ENCODE measurements at places on chromosomes 2 and 18.

DNA sequence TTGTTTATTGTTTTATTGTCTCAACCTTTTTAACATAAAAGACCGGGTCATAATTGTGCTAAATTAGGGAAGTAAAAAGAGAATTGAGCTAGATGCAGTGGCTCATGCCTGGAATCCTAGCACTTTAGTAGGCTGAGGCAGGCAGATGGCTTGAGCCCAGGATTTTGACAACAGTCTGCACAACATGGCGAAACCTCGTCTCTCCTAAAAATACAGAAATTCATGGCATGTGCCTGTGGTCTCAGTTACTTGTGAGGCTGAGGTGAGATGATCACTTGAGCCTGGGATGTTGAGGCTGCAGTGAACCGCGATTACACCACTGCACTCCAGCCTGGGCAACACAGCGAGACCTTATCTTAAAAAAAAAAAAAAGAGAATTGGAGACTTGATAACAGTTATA lies 104.2 kb upstream of the TTC27 start:
- DNase-seq: no peak

- DNase-seq: no peak
These were observed 640 bp downstream of the SLC39A6 start for GRCh38 chr18:36128530-36128870.

- no peak for DNase-seq
These were observed 26.9 kb downstream of the LOXHD1 start for GRCh38 chr18:46630160-46630559.

DNA sequence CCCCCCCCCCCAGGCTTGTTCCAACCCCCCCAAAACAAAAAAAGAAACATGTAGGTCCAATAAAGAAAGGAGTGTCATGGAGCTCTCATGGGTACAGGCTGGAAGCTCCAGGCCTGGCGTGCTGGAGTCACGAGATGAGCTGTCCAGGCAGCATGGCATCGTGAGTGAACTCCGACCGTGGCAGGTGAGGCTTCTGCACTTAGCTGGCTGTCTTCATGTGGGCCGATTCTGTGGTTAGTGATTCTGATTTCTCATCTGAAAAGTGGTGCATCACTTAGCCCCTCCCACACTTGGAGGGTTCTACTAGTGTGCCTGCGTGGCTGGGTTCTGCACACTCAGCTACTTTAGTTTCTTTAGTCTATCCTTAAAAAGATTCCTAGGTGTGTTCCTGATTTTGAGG lies 126.4 kb upstream of the MGAT5 start:
- no peak for DNase-seq

GRCh38 chr2:127891811-127892210 lies 6.1 kb upstream of the AMMECR1L start:
- no peak for DNase-seq

DNA sequence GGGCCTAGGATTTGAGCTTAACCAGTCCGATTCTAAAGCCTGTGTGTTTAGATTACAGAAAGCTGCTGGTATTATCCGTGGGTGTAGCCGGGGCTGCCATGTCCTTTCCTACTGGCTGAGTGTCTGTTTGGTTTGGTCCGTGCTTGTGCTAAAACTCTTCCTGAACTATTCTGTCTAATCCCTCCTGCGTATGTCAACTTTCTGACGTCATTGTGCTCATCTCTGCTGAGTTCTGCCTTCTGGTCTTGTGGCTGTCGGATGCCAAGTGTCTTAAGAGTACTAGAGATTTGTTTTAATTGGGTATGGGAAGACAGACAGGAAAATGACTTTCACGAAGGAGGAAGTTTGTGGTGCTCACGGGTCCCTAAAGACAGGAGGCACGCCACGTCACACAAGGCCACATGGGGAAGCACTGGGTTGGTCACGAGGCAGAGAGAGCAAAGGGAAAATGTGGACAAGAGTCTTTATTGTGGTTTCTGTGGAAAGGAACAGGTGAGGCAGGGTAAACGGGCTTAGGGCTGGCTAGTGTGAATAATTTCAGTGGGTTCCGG lies 31.8 kb upstream of the NTSR2 start:
- no peak for DNase-seq

DNA sequence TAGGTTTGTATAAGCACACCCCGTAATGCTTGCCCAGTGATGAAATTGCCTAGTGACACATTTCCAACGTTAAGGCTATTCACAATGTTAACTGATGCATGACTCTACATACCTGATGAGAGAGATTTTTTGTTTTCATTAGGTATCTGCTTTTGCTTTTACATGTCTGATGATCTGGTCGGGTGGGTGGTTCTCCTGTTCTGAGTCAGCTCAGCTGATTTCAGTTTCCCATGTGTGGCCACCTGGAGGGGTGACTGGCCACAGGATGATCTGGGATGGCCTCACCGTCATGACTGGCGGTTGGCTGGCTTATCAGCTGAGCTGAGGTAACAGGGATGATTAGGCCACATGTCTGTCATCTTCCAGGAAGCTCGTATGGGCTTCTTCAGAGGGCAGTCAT lies 33.8 kb upstream of the ACYP2 start:
- DNase-seq: no peak

GRCh38 chr2:6401301-6401700 lies 464.4 kb downstream of the CMPK2 start:
- DNase-seq: no peak

GRCh38 chr2:202514732-202515131 lies 120.0 kb upstream of the FAM117B start:
- no peak for DNase-seq

- DNase-seq: no peak
These were observed 115.1 kb upstream of the COPS8 start for GRCh38 chr2:236970656-236971010.

GRCh38 chr2:215662715-215663114 lies 226.8 kb upstream of the FN1 start:
- no peak for DNase-seq

GRCh38 chr2:107615039-107615438 lies 211.7 kb upstream of the RGPD4 start:
- no peak for DNase-seq

- no peak for DNase-seq
These were observed 5.4 kb downstream of the CWC22 start for GRCh38 chr2:180001726-180002125.

- DNase-seq: no peak
These were observed 19.8 kb downstream of the MAP4K4 start for GRCh38 chr2:101717071-101717845.

GRCh38 chr18:47036298-47036874 lies 965 bp upstream of the ELOA2 start:
- no peak for DNase-seq

DNA sequence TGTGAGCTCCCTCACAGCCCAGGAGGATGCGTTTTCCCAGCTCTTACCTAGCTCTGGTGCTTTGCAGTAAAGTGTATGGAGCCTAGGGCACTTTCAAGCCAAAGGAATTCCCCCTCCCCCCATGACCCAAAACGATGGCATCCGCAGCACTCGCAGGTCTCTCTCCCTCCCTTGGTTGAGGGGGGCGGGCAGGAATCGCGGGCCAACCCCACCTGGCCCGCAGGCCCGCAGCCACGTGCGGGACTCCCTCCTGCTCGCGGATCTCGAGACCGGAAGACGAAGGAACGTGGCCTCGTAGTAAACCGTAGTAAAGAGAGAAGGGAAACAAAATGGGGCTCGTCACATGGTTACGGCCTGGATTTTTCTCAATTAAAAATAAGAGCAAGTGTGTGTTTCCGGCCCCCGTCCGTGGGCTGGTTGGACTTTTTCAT lies 8.5 kb downstream of the IRS1 start:
- DNase-seq: no peak

DNA sequence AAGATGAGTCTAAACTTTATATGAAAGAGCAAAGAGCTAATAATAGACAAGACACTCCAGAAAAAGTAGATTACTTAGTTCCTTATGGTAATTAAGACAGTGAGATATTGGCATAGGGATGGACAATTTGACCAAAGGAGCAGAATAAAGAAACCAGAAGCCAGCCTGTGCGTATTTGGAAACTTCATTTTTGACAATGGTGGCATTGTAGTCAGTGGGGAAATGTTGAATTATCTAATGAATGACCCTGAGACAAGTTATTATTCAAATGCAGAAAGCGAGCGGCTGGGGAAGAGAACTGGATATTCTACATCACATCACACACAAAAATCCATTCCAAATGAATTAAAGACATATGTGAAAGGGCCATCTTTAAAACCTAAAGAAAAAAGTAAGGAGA lies 144.3 kb downstream of the DTNB start:
- no peak for DNase-seq

GRCh38 chr2:176643646-176644045 lies 374.4 kb downstream of the MTX2 start:
- no peak for DNase-seq

DNA sequence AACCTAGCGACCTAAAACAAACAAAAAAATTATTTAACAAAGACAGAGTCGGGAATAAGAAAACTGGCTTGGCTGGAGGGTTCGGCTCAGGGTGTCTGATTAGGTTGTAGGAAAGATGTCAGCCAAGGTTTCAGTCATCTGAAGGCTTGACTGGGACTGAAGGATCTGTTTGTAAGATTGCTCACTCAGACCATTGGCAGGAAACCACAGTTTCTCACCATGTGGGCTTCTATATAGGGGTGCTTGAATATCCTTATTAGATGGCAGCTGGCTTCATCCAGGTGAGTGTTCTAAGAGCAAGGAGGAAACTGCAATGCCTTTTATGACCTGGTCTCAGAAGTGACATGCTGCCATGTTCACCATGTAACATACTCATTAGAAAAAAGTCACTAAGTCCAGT lies 999 bp upstream of the IL36B start:
- no peak for DNase-seq

GRCh38 chr2:241895427-241895711 lies 25.8 kb downstream of the RTP5 start:
- DNase-seq: no peak

DNA sequence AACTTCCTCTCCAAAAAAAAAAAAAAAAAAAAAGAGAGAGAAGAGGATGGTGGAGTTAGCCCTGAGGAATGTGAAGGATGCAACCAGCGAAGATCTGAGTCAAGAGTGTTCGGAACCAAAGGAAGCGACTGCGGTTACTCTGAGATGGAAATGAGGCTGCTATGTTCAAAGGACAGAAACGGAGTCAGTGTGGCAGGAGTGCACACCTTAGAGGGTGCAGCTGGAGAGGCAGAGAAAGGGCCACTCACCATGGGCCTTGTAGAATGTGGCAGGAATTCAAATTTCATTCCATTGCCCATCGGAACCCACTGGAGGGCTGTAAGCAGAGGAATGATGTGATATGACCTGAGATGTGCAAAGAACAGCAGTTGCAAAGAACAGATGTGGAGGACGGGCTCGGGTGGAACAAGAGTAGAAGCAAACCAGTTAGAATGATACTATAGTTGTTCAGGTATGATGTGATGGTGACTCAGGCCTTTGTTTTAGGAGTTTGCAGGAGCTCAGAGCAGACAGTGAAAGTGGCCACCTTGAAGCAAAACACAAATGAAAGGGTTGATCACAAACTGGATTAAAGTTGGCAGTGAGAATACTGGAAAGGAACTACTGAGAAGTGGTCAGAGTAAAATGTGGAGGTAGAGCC lies 22.6 kb downstream of the ITGA6 start:
- DNase-seq: no peak

- no peak for DNase-seq
These were observed 27.1 kb upstream of the RHOB start for GRCh38 chr2:20419752-20420151.

- no peak for DNase-seq
These were observed 148.5 kb upstream of the SATB2 start for GRCh38 chr2:199606193-199606780.

GRCh38 chr2:148552675-148553331 lies 91.7 kb upstream of the EPC2 start:
- no peak for DNase-seq

DNA sequence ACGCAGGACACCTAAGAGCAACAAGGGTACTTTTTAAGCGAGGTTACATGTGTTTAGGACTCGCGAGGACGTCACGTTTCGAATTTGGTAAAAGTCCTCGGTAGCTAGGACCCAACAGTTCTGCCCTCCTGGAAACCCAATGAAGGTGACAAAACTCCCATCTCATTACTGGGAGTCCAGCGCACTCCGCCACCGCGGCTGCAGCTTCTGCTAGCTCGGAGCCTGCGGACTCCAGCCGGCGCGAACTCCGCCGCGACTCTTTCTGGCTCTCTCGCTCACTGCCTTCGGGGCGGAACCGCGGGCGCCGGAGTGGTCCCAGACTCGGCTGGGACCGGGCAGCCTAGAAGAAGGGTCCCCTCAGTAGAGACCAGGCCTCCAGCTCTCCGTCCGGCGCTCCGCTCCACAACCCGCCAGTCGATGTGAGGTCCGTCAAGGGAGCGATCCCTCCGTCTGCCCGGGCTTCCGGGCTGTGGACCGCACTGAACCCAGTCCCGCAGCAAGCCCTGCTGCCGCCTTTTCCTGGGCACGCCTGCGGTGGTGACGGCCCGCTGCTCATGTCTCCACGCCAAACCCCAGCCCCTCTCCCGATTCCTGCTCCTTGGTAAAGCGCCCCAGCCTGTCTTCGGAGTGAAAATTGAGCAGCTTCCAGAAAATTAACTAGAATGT lies 3.0 kb upstream of the OSR1 start:
- DNase-seq: no peak

GRCh38 chr2:229901819-229902218 lies 20.0 kb downstream of the TRIP12 start:
- DNase-seq: no peak

DNA sequence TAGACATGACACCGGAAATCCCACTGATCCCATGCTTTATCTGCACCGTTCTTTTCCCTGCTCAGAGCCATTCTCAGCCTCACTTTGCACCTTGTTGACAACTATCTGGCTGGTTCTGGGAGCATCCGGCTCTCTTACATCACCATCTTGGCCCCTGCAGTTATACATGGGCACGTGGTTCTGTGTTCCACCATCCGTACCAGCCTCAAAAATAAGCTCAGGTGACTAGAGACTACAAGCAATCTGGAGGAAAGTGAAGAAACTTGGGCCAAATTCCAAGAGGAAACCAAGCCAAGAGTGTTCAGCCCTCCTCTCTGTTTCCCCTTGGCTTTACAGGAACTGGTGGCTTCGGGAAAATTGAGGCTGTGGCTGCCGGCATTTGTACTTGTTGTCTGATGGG lies 244.6 kb upstream of the ACVR2A start:
- DNase-seq: no peak

DNA sequence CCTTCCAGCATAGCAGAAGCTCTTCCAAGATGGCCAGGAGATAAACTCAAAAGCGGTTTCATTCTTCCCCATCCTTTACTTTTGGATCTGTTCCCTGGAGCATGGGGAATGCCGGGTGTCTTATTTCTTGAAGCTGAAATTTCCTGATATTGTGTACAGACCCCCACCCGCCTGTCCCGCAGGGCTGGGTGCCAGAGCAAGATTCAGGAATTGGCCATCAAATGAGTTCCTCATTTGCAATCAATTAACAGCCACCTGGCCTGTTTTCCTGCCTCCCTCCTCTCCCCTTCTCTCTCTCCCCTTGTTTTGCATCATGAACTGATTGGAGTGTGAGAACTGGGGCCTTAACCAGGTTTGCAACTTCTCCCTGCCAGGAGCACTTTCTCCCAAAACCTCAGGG lies 202.1 kb downstream of the SH3RF3 start:
- no peak for DNase-seq

DNA sequence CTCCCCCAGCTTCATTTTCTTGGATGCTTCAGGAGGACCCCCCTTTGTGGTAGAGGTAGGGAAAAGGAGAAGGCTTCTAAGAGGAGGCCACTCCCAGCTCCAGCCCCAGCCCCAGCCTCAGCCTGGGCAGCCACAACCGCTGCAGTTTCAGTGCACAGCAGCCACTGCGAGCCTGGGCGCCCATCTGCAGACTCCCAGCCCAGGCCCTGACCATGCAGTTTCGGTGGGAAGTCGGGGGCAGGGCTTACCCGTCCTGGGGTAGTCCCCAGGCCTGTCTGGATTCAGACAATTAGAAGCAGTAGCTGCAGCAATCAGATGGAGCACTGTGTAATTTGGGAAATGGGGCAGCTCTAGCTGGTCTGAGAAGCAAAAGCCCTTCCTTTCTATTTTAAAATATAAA lies 28.6 kb downstream of the ITM2C start:
- DNase-seq: no peak

Measured in activated CD8-positive, alpha-beta memory T cell treated with anti-CD3 and anti-CD28 coated beads for 1 hour (primary cell).